ENCODE measurements at places on chromosomes 6 and 20.

DNA sequence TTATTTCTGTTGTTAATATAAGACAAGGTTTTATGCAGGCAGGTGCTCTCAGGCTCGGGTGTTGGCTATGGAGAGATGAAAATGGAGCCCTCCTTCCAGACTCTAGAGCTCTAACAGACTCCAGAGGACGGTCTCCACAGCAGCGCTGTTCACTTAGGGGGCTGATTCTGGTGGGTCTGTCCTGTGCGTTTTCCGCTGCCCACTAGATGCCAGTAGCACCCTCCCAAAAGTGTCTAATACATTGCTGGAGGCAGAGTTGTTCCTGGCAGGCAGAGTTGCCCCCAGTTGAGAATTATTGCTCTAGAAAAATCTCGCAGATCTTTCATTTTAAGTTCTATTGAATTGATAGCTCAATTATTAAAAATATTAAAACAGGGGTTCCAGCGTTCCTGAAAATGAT, 109.9 kb downstream of the MAP3K4 start:
- no peak for DNase-seq

- no peak for DNase-seq
These were observed 89.1 kb upstream of the THBS2 start for GRCh38 chr6:169342710-169343109.

DNA sequence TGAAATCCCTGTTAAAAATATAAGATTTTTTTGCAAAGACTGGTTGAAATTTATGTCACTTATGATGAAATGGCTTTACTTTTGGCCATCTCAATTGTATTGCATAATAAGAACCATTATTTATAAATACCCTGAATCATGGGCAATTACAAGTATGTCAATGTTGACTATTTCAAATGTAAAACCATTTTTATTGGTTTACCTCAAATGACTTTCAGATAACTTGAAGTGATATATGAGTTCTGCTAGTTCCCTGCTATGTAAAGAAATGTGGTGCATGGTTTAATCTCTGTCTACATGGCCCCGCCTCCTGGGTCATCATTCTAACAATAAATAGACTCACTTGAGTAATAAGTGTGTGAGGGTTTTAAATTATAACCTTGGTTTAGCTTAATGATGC, 275.6 kb upstream of the PREP start:
- DNase-seq = no peak

GRCh38 chr6:159557031-159557430, 136.0 kb downstream of the SOD2 start:
- DNase-seq = no peak

DNA sequence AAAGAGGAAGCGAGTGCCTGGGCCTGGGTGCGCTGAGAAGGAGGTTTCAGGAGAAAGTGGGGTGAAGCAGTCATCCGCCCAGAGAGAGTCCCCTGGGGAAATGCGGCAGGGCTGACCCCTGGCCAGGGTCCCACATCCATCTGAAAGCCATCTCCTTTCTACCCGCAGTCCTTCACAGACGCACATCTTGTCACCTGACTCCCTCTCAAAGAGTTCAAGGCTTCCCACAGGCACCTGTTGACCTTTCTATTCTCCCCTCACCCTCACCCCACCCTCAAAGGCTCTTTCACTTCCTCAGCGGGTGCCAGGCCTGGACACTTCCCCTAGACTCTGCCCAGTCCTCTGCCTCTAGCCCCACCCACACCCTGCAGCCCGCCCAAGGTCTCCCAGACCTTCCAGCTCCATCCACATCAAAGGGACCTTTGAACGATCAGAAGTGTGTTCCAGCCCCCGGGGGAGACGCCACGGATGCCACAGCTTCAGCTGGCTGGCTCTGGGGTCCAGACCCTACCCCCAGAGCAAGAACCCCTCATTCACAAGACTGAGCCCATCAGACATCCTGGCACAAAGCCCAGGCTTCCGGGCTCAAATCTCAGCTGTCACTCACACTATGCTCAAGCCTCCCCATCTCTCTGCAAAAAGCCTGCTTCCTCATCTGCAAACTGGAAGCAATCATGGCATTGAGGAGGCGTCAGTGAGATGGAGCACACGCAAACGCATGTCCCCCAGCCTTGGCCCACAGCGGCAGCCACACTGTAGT, 2.1 kb downstream of the CTSZ start:
- peak; percentile 20 for DNase-seq

- no peak for DNase-seq
These were observed 83.7 kb downstream of the RIN2 start for GRCh38 chr20:19841740-19842139.

DNA sequence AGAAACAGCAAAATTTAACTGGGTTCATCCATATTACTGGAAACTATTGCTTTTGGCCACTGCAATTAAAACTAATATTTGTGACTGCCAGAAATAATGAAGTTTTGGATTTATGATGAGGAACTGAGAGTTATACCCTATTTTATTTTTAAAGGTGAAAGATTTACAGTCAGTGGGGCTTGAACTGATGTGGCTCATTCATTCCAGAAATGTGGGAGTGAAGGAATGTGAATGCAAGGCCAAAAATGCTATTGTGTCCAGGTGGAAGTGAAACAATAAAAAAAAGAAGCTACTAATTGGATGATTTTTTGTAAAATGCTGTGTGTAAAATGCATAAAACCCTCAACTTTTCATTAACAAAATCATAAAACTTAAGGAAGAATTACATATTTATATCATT, 491.9 kb downstream of the COL12A1 start:
- no peak for DNase-seq

DNA sequence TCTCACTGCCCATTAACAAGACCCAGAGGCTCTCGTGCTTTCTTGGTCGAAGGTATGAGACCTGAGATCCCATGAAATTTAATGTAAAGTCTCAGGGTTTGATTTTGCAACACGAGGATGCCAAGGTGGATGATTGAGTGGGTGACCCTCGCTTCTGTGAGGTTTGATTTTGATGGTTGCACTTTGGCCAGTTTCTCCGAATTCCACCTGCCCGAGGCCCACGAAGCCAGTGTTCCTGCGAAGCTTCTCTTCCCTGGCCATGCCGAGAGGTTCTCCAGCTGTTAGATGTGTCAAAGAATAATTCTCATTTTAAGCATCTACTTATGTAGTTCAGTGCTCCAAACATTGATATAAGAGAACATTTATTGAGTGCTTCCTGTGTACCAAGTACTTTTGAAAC, at the start of gene KIF25:
Gene KIF25, plus strand, starts transcription at position 30 of the 400 bp plus-strand sequence. CDS start 31,915 bp downstream, outside the sequence.
- DNase-seq = no peak

DNA sequence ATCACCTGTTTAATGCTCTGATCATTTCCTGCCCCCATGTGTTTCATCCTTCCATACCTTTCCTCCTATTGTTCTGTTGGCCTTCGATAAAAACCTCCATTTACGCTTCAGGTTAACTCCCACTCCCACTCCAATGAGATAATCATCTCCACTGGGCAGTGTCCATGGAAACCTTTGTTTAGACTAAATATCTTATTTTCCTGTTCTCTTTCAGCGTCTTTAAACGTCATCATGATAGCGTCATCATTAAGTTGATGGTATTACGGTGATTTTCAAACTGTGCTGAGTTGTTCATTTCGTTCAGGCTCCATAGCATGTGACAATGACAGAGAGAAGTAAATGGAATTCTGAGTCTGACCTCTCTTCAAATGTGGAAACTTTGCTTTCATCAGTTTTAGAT, 970.5 kb upstream of the SLC35B3 start:
- DNase-seq = no peak

DNA sequence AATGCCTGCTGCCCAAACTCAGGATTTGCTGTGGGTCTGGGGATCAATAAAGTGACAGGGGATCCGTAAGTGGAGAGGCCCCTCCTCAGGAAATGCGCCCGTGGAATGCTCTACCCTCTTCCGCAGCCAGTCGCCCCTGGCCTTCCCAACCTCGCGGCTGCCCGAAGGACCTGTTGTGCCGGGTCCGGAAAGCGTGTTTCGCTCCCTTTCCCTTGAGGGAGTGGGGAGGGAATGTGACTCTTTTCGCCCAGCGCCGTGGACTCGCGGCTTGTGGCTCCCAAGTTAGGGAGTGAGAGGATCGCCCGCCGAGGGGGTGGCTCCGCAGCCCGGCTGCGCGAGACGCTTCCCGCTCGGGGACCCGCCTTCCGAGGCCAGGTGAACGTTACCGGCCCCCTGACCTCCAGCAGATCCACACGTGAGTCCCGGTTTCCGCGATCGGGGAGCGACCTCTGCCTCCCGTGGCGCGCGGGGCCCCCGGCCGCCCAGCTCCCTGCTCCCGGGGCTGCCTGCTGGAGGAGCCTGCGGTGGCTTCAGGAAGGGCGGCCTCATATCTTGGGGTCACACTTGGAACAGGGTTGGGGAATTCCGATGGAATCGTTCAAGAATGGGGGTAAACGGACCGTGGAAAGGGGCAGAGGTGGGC, 666 bp downstream of the TPD52L1 start:
- DNase-seq = peak; percentile 3

GRCh38 chr20:35344354-35344837, 52.2 kb upstream of the FAM83C start:
- DNase-seq = no peak

GRCh38 chr6:90500458-90500857, 86.4 kb downstream of the MAP3K7 start:
- DNase-seq = no peak

DNA sequence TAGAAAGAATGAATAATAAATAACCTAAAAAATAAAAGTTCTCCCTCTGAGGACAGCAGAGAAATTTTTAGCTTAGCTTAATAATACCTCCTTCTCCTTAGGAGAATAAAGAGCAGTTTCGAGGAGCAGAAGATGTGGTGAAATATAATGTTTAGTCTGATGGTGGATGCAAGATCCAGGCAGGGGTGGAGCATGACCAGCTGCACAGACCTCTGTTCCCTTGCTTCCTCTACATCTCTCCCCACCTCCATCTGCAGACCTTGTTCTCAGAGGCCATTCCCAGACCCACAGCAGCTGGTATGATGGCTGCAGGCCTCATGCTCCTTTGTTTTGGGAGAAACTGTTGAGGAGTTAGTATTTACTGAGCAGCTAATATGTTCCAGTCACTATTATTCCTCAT, 1.5 kb downstream of the BTN3A2 start:
- DNase-seq = no peak

DNA sequence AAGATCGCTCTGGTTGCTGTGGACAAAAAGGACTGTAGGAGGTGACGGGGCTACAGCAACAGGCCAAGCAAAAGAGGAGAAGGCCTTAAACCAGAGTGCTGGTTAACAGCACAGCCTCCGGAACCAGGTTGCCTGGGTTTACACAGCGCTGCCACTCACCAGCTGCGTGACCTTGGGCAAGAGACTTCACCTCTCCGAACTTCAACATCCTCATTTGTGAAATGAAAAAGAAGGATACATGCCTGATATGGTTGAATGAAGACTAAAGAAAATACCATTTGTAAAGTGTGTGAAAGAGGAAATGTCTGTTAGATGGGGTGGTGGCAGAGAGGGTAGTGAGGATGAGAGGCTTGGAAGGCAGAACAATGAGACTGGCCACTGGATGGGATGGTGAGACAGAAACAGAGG, 44.9 kb downstream of the PREX1 start:
- DNase-seq = no peak
